ENCODE measurements at places on chromosomes 5 and 9.
A peak's percentile ranks its signal among the peaks of the same experiment; 100 is the strongest.

DNA sequence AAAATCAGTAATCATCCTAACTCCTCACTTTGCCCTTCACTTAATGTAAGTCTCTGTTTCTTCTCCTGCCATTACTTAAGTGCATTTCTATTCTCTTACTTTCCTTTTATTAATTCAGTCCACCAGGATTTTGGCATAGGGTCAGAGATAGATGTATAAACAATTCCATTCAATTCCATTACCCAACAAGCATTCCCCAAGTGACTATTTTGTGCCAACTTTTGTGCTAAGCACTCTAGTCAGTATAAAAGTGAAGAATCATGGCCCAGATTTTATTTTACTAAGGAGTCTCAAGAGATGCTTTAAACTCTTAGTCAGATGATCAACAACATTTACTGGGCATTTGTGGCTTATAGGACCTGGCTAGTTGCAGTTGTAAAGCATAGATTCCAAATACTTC lies 159.3 kb downstream of the DMAC1 start:
- DNase-seq, result no peak

GRCh38 chr5:148843510-148844318 lies 17.3 kb downstream of the ADRB2 start:
- no peak for DNase-seq

DNA sequence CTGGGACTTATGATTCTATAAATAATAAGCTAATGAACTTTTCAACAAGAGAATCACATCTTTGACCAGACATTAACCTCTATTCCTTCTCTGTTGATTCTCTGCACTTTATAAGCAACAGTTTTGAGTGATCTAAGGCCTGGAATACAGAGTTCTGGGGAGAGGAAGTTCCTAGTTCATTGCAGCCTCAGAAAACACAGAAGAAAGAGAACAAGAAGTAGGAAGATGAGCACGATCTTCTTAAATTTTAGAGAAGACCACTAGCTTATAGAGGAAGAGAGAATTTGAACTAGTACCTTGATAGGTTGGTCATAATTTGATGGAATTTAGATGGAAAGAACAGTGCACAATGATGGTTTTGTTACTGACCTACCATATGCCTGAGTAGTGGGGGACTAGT lies 8.5 kb upstream of the C9orf72 start:
- no peak for DNase-seq

DNA sequence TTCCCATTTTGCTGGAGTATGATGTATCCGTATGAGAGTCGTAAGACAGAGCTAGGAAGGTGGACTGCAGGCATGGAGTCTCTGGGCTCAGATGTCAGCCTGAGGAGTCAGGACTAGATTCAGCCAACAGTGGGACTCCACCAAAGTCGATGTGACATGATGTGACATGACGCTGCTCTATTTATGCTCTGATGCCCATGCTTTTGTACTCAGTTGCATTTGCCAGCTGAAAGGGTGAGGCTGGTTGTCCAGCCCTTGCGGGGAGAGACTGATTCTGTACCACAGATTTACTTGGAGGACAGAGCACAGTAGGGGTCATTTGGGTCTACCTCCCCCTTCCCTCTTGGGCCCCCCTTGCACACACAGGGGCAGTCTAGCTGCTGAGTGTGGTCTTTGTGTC lies 88.5 kb upstream of the ATG10 start:
- no peak for DNase-seq

DNA sequence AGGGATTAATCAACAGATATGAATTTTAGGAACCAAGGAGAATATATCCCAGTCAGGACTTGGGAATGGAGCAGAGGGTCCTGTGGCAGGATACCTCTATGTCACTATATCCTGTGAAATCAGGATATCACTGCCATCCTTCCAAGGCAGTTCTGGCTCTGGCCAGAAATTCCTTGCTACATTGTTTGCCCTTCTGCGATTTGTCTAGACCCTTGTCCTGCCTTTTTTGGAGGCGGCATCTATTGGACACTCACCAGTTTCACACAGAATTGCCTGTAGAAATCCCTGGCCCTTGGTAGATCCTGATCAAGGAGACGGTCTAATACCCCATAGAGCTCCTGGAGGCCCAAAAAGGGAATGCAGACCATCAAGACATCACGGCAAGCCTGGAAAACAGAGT lies 71.2 kb downstream of the MROH2B start:
- no peak for DNase-seq

DNA sequence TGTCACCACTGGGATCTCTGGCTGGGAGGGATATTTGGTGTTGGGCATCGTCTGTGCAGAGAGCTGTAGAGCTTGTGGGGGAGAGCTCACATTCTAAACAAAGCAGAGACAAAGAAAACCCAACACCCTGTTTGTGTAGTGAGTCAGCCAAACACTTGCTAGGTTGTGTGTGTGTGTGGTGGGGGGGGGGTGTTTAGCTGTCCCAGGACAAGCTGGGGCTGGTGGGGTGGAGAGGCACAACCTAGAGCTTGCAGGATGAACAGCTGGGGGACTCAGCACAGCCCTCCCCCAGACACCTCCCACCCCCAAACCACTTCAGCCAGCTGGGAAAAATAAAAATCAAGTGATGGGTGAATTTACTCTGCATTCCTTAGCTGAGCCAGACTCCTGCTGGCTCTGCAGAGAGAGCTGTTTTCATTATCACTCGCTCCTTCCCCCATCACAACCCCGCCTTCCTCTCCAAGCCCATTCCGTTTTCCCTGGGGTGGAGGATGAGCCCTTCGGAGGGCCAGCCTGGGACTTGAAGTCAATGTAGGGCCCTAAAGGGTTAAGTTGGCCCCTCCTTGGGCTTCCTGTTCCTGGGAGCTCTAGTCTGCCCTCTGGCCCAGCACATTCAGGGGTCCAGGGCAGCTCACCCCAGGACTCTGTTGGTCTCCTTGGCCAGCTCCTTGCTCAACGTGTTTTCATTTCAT lies 2.6 kb downstream of the OLFML2A start:
- no peak for DNase-seq

GRCh38 chr5:174188295-174188694 lies 142.8 kb downstream of the NSG2 start:
- DNase-seq, result no peak

GRCh38 chr9:69081261-69081660 lies 45.7 kb downstream of the FXN start:
- DNase-seq, result no peak

DNA sequence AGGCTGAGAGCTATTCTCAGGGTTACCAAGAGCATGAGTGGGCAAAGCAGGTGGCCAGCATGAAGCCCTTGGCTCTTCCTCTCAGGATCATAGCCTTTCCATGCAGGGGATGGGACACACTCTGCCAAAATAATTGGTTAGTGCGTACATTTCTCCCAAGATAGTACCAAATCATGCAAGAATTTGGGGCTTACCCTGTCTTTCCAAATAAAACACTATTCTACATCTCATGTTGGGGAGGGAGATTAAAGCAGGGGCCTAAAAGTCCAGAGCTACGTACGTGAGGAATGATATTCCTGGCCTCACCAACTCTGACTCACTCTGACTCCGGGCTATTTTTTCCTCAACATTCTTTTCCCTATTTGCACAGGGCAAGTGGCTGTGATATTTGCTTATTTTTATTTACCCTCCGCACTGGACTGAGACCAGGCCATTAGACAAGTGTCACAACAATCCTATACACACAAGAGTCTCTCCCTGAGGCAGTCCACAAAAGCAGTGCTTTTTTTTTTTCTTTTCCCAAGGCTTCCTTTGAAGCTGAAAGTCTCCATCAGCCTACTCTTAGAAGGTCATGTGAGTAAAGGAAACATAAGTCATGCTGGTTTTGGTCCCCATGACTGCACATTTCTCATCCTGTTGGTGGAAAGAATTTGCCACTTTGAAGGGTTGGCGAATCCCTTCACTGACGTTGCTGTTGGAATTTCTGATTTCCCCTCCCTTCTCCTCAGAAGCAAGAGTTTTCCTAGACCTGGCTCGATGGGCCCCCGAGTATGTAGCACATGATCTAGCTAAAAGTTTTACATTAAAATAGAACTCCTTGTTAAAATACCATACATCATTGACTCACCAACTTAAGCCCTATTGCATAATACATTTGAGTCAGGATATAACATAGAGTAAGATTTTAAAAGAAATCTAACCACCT lies 40.0 kb downstream of the TMEM252 start:
- DNase-seq, result no peak

- no peak for DNase-seq
These were observed 13.6 kb downstream of the ZBTB5 start for GRCh38 chr9:37451628-37452027.

GRCh38 chr5:139268364-139269202 lies 25.0 kb upstream of the MATR3 start:
- no peak for DNase-seq

GRCh38 chr9:33293782-33294181 lies 3.5 kb downstream of the NFX1 start:
- DNase-seq, result no peak

DNA sequence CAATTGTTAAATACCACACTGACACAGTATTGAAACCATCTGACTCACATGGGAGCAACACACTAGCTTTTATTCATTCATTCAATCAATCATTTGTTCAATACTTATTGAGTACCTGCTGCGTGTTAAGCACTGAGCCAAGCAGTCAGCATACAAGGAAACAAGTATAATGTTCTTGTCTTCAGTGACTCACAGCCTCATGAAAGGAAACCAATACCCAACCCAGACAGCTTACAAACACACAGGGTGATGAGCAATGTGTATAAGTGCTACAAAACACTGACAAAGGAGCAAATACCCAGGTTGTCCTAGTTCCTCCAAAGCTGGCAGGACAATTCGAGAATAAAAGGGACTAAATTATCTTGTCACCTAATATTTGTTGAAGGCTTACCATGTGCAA lies 67.6 kb upstream of the RASEF start:
- no peak for DNase-seq

DNA sequence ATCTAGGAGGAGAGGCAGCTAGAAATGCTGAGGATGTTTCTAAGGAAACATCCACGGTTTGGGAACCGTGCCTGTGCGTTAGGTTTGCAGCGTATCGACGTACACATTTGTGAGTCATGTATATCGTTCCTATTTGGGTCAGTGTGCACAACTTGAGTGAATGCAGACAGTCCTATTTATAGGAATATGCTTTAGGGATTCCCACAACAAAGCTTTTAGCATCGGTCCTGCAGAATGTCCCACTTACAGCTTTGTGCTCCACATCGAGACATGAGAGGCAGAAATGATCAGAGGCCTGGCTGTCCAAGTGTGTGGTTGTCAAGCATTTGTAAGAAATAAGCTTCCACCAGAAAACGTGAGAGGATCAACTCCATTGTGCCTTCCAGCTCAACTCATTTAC lies 1282.7 kb upstream of the WWC1 start:
- DNase-seq, result no peak

GRCh38 chr5:133942614-133943474 lies 25.6 kb downstream of the C5orf15 start:
- no peak for DNase-seq

DNA sequence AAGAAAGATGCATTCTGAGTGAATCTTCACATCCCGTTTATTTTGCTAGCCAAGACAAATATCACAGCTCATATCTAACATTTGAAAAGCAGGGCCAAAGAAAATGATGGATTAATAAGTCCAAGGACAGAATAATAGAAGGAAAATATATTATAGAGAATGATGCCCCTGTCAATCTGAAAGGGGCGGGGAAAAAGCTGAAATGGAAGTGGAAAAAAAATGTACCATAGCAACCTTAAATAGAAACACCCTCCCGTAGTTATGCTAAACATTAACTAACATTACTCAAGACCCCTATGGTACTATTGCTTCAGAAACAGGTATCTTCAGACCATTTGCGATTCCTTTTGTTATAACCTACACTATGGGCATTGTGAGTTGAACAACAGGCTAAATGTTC lies 67.7 kb upstream of the SMARCA2 start:
- DNase-seq, result no peak

GRCh38 chr9:88388203-88388885 lies at the start of gene SPIN1:
Gene SPIN1 (plus strand): TSS chr9:88388444. CDS start chr9:88426540, 38,096 bp downstream.
- DNase-seq, result peak; percentile 86

DNA sequence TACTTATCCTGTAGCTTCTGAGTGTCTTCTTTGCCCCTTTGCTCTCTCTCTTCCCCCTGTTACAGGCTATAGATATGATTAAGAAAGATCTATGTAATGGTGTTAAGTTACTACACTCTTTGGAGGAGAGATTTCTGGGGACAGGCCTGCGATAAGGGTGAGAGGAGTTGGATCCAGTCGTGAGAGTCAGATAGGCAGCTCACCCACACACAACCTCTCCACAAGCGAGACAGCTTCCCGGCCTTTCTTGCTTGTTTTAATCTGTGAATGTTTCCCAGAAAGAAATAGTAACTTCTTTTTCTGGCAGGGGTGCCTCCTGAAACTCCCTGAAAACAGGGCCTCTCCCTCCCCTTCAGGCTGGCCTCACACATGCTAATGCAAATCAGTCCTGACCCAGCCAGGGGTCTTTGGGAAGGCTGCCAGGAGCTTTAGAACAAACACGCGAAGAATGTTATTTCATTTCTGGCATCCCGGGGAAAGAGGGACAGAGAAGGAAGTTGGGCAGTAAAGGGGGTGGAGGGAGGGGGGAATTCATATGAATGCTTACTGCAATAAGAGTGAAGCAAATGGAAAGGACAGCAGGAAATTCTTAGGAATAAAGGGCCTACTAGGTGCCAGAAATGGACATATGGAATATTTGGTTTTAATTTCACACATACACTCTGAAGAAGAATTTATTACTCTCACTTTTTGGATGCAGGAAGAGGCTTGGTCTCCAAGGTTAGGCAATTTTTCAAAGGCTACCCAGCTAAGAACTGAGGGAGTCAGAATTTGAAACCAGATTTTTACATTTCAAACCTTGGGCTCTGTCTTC lies 215.8 kb upstream of the TRIM32 start:
- DNase-seq, result no peak

DNA sequence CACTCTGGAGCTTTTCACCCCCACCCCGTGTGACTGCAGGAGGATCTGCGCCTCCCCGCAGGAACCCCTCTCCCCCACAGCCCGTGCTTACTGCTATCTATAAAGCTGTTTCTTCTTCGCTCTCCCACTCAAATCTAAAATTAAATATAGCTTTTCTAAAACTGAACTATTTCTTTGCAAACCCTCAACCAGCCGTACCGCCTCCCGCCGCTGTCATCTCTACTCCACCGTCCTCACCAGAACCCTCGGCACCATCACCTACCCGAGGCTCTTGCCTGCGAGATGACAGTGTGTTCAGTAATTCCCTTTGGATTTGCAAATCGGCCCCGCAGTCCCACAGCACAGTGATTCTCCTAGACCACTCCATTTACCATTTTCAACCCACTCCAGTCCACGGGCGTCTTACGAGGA lies 13.6 kb downstream of the LPCAT1 start:
- no peak for DNase-seq

- no peak for DNase-seq
These were observed 1.1 kb downstream of the DMRTA1 start for GRCh38 chr9:22447618-22448305.

DNA sequence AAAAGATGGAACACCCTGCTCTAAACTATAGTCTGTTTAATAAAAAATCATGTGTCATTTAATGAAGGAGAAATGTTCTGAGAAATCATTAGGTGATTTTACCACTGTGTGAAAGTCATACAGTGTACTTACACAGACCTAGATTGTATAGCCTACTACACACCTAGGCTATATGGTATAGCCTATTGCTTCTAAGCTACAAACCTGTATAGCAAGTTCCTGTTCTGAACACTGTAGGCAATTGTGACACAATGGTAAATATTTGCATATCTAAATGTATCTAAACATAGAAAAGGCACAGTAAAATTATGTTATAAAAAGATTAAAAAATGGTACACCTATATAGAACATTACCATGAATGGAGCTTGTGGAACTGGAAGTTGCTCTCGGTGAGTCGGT lies 40.6 kb downstream of the EFNA5 start:
- no peak for DNase-seq

GRCh38 chr5:88583471-88583870 lies 299.5 kb downstream of the MEF2C start:
- no peak for DNase-seq
